Heart right ventricle (tissue), 16 donors: ENCODE measurements at places on chromosomes 11 and 22.
A peak's percentile ranks its signal among the peaks of the same experiment; 100 is the strongest.

DNA sequence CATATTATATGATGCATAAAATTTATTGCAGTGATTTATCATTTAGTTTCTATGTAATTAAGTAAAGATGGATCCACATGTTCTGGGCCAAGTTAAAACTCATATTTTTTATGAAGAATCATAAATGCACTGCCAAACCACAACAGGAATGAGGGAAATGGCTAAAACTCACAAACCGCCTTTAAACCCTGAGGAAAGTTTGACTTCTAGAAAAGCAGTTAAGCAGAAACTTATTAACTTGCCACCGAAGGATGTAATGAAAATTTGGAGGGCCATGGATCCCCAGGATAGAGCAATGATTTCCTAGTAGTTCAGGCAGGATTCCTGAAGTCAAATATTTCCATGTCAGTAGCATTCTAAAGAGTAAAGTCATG is 218.3 kb upstream of the CTSC start:
- no peak for DNase-seq
- H3K4me1 ChIP-seq, result no peaks in the 10 kb centered on the region
- H3K27me3 ChIP-seq, result no peaks in the 10 kb centered on the region
- no peaks in the 10 kb centered on the region for H3K36me3 ChIP-seq

GRCh38 chr11:1889224-1889930 is 2.3 kb downstream of the PRR33 start:
- no peaks in the 10 kb centered on the region for H3K27me3 ChIP-seq
- no peak overlapping the region for H3K4me3 ChIP-seq
- peaks cover 13% of the 10 kb centered on the region for H3K4me1 ChIP-seq
- H3K36me3 ChIP-seq, result no peaks in the 10 kb centered on the region
- peak; percentile 50 for DNase-seq
- peak overlapping the region; percentile 68 for H3K27ac ChIP-seq

DNA sequence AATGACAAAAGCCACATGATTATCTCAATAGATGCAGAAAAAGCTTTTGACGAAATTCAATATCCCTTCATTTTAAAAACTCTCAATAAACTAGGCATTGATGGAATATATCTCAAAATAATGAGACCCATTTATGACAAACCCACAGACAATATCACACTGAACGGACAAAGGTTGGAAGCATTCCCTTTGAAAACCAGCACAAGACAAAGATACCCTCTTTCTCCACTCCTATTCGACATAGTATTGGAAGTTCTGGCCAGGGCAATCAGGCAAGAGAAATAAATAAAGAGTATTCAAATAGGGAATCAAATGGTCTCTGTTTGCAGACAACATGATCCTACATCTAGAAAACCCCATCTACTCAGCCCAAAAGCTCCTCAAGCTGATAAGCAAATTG is 52.0 kb downstream of the CASP12 start:
- no peaks in the 10 kb centered on the region for H3K27me3 ChIP-seq
- DNase-seq, result no peak
- H3K4me3 ChIP-seq, result no peak overlapping the region
- H3K36me3 ChIP-seq, result no peaks in the 10 kb centered on the region
- no peak overlapping the region for H3K27ac ChIP-seq

DNA sequence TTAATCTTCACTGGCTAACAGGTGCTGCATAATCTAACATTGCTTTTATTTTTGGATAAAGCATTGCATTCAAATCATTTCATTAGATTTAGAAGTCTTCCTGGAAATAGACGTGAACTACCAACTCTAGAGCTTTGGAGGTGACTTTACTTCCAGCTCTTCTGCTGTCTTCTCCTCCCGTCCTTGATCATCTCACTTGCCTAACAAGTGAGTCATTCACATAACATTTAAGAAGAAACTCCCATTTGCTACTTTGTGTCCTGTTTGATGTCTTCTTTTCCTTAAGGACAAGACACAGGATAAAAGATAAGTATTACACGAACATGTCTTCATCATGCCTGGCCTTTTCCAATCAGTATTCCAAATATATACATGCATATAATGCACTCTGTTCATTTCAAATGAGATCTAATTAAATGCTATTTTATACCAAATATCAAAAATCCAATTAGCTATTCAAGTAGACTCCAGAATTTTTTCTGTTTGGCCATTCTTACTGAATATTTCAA is 88.3 kb downstream of the BDNF start:
- H3K4me3 ChIP-seq, result no peak overlapping the region
- H3K27me3 ChIP-seq, result no peaks in the 10 kb centered on the region
- no peak for DNase-seq
- no peaks in the 10 kb centered on the region for H3K36me3 ChIP-seq
- no peaks in the 10 kb centered on the region for H3K4me1 ChIP-seq
- H3K27ac ChIP-seq, result no peak overlapping the region

DNA sequence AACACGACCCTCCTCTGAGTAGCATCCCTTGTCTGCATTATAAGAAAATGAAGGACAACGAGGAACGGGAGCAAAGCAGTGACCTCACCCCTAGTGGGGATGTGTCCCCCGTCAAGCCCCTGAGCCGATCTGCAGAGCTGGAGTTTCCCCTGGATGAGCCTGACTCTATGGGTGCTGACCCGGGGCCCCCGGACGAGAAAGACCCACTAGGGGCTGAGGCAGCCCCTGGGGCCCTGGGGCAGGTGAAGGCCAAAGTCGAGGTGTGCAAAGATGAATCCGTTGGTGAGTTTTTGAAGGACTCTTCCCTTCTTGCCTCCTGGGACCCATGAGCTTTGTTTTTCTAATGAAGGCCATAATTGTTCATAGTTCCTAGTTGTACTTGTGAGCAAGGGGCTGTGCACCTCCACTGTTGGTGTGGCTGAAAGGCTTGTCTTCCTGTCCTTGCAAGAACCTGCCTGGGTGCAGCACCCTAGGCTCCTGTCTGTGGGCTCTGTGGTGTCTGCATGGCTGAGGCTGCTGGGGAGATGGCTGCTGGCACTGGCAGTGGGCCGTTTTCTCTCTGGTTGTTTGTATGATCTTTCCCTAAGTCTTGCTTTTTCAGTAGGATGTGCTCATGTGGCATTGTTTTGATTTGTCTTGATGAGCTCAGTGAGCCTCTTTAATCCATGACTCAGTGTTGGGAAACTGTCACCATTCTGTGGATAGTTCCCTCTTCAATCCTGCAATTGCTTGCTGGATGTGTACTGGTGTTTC is 10.1 kb downstream of the DGCR8 start:
- no peak for DNase-seq
- no peaks in the 10 kb centered on the region for H3K27me3 ChIP-seq
- no peak overlapping the region for H3K4me3 ChIP-seq
- no peak overlapping the region for H3K27ac ChIP-seq

- H3K4me3 ChIP-seq, result no peak overlapping the region
- peak; percentile 69 for DNase-seq
- H3K36me3 ChIP-seq, result no peaks in the 10 kb centered on the region
- H3K4me1 ChIP-seq, result peaks cover 21% of the 10 kb centered on the region
These were observed 8.2 kb upstream of the NAP1L4 start for GRCh38 chr11:3000032-3000961.
